H54 (cell line): ENCODE measurements at places on chromosomes 2 and 18.
A peak's percentile ranks its signal among the peaks of the same experiment; 100 is the strongest.

DNA sequence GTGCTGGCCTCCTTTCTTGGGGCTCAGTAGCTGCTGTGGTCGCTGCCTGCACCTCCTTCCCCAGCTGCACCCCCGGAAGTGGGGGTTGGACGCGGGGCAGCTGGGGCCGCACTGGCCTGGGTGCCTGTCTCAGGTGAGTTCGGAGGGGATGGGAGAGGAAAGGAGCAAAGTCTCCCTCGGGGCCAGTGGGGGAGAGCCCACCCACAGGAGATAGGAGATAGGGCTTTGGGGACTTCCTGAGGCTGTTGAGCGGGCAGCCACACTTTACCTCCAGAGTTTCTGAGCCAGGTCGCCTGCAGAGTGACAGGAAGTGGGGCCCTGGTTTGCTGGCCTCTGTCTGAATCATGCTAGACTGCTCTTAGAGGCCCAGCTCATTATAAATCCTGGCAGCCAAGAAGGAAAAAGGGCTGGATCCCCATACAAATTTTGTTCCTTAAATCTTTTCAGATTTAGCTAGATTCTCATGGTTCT, 8.1 kb downstream of the MBP start:
- no peak for DNase-seq

GRCh38 chr2:216575465-216575864, 57.8 kb upstream of the IGFBP2 start:
- DNase-seq, result no peak

DNA sequence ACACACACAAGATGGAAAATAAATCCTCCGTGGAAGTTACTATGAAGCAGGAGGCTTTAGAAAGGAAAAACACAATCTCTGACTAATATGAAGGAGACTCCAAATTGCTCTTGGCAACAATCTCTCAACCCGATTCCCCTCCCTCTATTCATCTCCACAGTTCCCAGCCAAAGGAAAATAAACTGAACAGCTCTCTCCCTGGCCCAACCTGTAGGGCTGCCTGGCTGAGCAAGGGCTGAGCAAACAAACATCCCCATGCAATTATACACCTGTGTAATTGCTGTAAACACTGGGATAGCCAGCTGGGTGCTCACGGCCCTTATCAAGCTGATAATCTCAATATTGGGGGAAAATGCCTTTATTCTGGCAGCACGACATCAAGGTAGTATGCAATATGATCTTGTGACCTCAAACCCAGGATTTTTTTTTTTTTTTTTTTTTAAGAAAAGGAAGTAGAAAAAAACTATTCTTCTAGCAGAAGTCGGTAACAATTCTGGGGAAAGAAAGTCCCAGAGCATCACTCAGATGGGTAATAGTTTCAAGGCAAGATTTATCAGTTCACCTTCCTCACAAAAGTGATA, 203.3 kb upstream of the SMAD2 start:
- no peak for DNase-seq

DNA sequence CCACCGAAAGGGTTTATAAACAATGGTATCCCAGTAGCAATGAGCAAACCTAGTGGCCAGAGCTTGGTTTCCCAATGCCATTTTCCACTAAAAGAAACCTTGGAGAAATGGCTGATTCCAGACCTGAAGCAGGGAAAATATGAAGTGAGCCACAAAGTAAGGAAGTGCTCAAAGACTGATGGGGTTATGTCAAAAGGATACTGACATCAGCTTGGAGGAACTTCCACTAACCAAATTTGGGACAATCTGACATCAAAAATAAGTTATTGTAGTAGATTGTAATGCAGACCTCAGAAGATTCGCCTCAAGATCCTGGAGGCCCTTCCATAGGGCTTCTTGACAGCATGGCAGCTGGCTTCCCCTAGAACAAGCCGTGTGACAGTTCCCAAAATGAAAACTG, 79.4 kb upstream of the SP3 start:
- no peak for DNase-seq

- no peak for DNase-seq
Measured at GRCh38 chr2:16671760-16672159, 6.1 kb upstream of the CYRIA start.

DNA sequence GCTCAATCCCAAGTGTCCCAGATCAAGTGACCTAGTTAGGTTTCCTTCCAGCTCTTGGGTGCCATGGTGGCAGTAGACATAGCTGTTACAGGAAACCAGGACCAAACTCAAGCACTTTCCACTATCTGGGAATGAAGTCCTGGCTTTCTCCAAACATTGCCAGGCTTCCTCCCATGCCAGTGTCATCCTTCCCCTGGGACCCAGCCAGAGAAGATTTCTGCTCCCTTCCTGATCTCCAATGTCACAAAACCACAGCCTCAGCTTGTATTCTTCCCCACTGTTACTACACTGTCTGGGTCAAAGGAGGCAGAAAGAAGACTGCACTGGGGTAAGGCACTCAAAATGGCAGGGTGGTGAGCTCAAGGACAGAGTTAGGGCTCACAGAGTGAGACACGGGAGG, 347.1 kb downstream of the TNS1 start:
- no peak for DNase-seq

- no peak for DNase-seq
Measured at GRCh38 chr2:163659224-163659623, 76.6 kb downstream of the FIGN start.

DNA sequence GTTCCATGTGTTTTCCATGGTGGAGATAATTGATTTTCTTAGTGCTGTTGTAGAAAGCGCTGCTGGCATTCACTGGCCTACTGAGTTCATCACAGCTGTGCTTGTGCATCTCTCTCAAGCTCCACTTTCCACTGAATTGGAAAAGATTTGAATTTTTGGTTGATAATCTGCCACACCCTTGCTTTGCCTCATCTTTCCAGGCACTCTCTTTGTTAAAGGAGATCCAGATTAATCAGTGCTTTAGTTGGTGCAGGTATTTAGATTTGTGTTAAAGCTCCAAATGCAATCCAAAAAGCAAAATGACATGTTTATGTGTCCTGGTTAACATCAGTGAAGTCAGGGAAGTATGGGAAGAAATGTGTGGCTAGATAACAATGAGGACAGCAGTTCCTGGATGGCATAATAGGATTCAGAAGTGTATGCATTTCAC, 2.7 kb upstream of the COL3A1 start:
- no peak for DNase-seq

GRCh38 chr2:12774395-12774727, 57.6 kb downstream of the TRIB2 start:
- DNase-seq, result no peak

DNA sequence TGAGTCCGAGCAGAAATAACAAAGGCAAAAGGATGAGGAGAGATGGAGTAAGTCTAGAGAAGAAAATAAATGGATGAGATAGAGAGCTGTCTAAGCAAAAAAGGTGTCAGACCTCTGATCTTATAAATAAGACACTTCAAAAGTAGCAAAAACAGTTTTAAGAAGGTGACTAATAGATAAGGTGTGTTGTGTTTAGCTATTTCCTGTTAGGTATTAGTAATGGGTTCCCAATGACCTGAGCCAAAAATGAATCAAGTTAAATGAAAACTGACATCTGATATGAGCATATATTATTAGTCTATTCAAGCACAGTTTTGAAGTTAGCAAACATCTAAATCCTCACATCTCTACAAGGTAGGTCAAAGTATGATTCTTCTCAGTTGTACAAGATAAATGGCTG, 10.6 kb downstream of the SUPT7L start:
- DNase-seq, result no peak

- DNase-seq, result no peak
Measured at GRCh38 chr2:131426727-131427126, 49.2 kb upstream of the TUBA3D start.

GRCh38 chr2:213232649-213233437, 51.4 kb upstream of the SPAG16 start:
- no peak for DNase-seq

GRCh38 chr2:196939371-196939770, 12.9 kb upstream of the PGAP1 start:
- DNase-seq, result peak; percentile 36

GRCh38 chr18:3071676-3072075, 58.7 kb upstream of the LPIN2 start:
- no peak for DNase-seq

- no peak for DNase-seq
Measured at GRCh38 chr18:77147418-77147852, 14.9 kb upstream of the MBP start.

DNA sequence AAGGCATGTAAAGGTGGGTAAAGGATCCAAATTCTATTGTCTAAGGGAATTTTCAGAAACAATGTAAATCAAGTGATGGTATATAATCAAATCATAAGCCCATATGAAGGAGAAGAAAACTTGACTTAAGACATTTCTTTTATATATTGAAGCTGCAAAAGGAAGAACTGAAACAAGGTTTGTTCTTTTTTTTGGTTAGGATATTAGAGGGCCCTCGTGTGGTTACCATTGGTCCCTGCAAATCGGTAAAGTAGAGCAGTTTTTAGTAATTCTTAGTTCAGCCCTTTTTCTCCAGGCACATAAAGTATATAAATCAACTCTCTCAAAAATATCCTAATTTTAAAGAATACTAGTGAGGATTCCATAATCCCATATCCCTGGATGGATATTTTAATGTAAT, 105.6 kb upstream of the STK17B start:
- no peak for DNase-seq

DNA sequence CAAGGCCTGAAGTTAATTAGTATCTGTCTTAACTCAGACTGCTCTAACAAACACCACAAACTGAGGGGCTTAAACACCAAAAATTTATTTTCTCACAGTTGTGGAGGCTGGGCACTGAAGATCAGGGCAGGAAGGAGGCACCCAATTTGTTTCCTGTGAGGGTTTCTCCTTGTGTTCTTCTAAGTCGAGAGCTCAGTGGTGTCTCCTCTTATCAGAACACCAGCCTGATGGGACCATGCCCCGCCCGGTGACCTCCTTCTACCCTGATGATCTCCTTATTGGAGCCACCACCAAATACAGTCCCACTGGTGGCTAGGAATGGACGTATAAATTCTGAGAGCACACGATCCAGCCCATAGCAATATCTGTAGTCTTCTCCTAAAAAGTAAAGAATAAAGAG, 20.5 kb downstream of the TMEM18 start:
- DNase-seq, result no peak

DNA sequence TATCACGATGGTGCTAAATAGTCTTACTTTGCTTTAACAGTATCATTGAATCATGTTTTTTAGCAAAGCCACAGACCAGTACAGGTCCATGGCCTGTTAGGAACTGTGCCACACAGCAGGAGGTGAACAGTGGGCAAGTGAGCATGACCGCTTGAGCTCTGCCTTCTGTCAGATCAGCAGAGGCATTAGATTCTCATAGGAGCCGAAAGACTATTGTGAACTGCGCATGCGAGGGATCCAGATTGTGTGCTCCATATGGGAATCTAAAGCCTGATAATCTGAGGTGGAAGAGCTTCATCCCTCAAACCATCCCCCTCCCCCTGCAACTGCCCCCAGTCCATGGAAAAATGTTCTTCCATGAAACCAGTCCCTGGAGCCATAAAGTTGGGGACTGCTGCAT, 102.3 kb upstream of the OSR1 start:
- DNase-seq, result no peak

DNA sequence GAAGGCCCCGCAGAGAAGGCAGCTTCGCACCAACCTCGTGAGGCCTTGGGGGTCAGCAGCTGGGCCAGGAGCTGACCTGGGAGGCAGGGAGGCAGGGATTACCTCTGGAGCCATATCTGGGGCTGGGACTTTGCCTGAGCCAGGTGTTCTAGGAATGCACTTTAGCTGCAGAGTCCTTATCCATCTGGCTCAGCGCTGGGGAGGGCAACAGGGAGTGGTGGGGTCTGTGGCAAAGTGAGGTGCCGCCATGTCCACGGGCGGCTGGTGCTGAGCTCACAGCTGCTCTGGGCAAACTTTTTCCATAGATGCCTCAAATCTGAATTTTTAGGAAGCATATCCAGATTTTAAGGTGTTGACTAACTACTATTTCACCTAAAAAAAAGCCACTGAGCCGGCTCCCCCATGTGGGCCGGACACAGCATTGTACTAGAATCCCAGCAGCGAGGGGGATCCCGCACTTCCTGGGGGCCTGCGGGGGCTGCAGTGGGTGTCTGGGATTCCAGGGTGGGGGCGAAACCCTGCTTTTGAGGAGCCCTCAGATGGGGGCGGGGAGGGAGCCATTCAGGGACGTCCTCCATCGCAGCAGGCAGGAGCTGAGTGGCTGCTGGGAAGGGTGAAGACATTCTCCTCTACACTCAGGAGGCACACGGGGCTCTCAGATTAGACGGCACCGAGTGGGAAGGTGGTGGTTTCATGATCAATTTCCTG, 34.6 kb downstream of the RTP5 start:
- no peak for DNase-seq

GRCh38 chr2:136325844-136326331, 207.9 kb upstream of the CXCR4 start:
- DNase-seq, result no peak

- peak; percentile 55 for DNase-seq
Measured at GRCh38 chr2:240435948-240436682, 652 bp downstream of the GPC1 start.

DNA sequence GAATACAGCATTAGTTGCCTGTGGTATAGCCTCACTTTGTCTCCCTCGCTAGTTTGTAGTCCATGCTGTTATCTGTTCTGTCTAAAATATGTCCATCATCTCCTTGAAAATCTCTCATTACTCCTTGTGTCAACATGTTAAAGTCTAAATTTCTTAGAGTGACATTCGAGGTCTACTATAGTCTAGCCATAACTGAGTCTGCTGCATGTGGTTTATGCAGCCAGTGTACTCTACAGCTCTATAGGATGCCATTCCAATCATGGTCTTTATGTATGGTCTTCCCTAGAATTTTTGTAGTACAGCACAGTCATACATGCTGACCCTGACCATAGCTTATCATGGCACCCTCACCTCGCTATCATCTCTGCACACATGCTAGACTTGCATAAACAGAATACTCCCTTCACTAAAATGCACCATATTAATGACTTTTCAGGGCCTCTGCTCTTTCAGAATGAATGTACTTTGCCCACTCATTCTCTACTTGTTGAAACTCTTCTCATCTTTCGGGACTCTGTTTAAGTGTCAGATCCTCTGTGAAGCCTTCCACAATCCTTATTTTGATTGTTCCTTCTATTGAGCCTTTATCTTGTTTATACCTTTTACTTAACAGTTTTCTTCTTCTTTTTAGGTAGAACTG, 12.8 kb downstream of the TANK start:
- no peak for DNase-seq

DNA sequence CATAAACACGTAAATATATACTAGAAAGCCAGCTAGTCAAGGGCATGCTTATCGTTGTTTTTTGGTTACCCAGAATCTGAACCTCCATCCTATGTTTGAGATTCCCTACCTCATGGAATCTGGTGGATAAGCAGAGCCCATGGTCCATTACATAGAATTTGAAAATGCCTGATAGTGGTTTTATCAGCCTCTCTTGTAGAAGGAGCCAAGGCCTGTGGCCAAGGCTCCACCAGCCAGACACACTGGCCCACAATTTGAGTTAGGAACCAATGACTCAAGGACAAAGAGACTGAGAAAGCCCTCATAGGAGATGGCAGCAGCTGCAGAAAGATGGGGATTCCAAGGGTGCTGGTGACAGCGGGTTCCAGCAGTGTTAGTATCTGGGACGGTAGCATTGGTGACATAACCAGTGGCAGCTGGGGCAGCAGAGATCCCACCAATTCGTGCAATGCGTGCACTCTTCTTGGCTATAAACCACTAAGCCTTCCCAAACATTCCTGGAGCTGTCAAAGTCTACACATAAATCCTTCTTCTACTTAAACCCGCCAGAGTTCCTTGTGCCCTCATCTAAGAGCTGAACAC, 51.2 kb upstream of the RMDN2 start:
- DNase-seq, result no peak

GRCh38 chr2:99127981-99128380, 13.5 kb upstream of the C2orf15 start:
- no peak for DNase-seq
